T-helper 9 cell (primary cell): ENCODE measurements at places on chromosomes 12 and 14.

- DNase-seq = no peak
Observed at GRCh38 chr14:95272057-95272456, 47.7 kb downstream of the CLMN start.

- no peak for DNase-seq
Observed at GRCh38 chr12:16610001-16610585, 4.1 kb upstream of the LMO3 start.

DNA sequence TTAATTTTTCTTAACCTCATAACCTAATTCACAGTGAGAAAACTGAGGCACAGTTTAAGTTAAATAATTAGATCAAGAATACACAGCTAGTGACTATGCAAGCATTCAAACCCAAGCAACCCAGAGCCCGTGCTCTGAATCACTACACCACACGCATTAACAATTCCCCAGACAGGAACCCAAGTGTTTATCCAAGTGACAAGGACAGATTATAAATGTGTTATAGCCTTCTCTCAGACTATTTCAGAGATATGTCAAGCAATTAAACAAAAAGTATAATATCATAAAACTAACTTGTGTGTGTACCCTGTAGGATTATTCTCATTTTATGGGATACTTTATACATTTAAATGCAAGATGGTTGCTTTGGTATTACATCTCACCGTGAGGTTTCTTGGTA is 43.8 kb downstream of the MED13L start:
- no peak for DNase-seq

DNA sequence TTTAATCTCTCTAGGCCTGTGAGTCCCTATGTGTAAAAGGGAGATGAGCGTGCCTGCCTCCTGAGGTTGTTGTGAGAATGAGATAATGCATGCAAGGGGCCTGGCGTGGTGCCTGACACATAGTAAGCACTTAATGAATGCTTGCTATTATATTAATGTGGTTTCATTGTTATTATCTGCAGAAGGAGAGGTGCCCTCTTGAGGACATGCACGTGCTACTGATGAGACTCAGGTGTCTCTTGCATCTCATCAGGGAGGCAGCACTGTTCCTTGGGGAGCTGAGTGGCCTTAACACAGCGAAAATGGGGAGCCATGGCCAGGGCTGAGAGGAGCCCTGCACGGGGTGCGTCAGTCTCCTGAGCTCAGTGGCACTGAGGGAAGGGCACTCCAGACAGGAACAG is 29.9 kb upstream of the BCDIN3D start:
- no peak for DNase-seq

GRCh38 chr12:127169321-127170181 is 1097.4 kb upstream of the TMEM132C start:
- DNase-seq = no peak

- no peak for DNase-seq
Observed at GRCh38 chr12:96769400-96769799, 137.7 kb upstream of the NEDD1 start.
